ENCODE measurements at places on chromosomes 3 and 15.

DNA sequence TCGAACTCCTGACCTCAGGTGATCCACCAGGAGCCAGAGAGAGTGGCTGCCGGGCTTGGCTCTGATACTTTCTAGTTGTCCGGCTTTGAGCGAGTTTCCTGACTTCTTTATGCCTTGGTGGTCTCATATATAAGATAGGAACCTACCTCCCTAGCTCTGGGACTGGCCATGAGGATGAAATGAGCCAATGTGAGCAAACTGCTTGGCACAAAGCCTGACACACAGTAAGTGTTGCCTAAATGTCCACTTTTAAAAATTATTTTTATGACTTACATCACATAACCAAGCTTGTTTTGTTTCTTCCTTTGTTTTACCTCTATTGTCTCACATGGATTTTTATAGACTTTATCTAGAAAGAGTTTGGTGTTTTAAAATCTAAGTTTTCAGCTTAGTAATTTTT, 42.1 kb upstream of the CCDC174 start:
- no peak for DNase-seq

GRCh38 chr3:166270429-166270828, 433.2 kb upstream of the BCHE start:
- DNase-seq: no peak

- DNase-seq: no peak
Measured at GRCh38 chr3:64915778-64916177, 228.0 kb upstream of the ADAMTS9 start.

DNA sequence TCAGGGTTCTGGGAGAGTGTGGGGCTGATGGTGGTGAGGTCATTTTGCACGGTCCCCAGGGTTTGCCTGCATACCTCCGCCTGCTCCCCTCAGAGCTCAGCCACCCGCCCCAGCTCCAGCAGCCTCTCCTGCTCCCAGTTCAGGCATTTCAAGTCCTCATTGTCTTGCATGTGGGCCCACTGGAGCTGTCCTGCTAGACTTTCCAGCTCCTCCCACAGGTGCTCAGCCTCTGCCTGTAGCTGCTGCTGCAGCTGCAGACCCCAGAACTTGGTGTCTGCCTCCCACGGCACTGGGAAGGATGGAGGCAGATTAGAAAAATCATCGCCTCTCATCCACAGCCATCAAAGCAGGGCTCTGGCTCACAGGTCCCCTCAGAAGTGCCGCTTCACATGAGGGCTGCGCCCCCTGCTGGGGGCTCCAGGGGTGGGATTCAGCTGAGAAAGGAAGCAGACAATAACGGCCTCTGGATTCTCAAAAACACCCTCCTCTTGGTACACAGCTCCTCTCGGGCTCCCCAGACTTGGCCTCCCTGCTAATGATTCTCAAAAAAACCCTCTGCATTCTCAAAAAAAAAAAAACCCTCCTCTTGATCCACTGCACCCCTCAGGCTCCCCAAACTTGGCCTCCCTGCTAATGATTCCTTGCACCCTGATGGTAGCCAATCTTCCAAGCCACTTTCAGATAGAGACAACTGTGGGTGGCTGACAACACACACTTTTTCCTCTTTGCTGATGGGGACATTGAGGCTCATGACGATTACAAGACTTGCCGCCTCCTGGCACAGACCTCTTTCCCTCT, 89.3 kb upstream of the C2CD4B start:
- peak; percentile 12 for DNase-seq

- no peak for DNase-seq
Measured at GRCh38 chr3:57740027-57740426, 16.1 kb upstream of the SLMAP start.

- no peak for DNase-seq
Measured at GRCh38 chr15:43390723-43391122, 19.8 kb downstream of the TUBGCP4 start.

- no peak for DNase-seq
Measured at GRCh38 chr15:90106522-90107117, 4.4 kb upstream of the IDH2 start.

DNA sequence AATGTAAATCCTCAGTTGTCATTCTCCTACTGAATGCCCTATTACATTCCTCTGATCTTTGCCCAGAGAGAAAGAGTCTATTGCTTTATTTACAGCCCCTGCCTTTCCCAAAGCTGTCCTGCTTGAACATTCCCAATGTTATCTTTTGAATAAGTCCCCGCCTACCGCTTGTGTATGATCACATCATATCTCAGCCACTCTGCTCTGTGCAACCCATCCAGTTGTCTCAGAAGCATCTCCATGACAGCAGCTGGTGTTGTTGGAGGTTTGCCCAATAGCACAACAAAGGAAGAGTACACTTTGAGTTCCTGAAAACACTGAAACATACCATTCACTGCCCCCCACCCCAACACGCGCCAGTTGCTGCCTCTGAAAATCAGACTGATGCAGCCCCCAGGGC, 22.0 kb upstream of the FAM3D start:
- DNase-seq: no peak

GRCh38 chr3:50160561-50160983, 5.4 kb downstream of the SEMA3F start:
- no peak for DNase-seq

DNA sequence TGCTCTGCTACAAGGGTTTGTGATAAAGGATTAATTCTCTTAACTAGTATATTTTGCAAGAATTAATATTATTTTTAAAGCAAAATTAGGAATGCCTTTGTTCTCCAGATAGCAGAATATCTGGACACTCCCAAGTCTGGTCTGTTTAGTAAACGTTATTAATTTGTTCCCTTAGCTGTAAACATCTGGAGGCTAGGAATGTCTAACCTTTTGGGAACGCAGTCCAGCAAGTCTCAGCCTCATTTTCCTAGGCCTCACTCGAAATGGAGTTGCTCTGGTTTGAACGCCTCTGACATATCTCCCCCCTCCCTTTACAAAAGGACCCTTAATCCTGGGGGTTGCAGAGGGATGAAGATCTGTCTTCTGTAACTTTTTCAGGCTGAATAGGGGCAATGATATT, 59.3 kb upstream of the WNT7A start:
- no peak for DNase-seq

DNA sequence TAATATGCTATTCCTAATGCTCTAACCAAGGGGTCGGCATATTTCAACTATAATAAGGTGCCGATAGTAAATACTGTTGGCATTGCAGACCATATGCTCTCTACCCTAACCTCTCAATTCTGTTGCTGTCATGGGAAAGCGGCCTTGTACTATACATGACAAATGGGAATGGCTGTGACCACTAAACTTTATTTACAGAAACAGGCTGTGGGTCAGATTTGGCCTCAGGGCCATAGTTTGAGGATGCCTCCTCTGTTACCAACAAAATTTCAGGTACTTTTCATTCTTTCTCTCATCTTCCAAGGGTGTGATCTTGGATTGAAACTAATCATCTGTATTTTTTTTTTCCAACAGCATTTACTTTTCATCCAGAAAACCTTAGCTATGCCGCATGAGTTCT, 242.0 kb downstream of the MAGI1 start:
- DNase-seq: no peak

- no peak for DNase-seq
Measured at GRCh38 chr3:20186600-20187004, 596 bp upstream of the SGO1 start.

DNA sequence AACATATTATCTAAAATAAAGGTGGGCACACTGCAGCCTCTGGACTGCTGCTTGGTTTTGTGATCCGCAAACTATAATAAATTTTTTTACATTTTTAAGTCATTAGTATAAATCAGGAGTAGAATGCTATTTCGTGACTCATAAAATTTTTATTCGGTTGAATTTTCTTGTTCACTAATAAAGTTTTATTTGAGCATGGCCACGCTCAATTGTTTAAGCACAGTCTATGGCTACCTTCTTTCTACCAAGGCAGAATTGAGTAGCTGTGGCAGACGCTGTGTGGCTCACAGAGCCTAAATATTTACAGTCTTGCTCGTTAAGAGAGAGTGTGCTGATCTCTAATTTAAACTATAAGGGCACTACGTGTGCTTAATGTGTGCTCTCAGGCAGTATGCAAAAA, 28.9 kb downstream of the ROBO2 start:
- no peak for DNase-seq

GRCh38 chr15:69056365-69056764, 41.9 kb downstream of the NOX5 start:
- no peak for DNase-seq

- no peak for DNase-seq
Measured at GRCh38 chr3:115947325-115947724, 324.0 kb downstream of the GAP43 start.

DNA sequence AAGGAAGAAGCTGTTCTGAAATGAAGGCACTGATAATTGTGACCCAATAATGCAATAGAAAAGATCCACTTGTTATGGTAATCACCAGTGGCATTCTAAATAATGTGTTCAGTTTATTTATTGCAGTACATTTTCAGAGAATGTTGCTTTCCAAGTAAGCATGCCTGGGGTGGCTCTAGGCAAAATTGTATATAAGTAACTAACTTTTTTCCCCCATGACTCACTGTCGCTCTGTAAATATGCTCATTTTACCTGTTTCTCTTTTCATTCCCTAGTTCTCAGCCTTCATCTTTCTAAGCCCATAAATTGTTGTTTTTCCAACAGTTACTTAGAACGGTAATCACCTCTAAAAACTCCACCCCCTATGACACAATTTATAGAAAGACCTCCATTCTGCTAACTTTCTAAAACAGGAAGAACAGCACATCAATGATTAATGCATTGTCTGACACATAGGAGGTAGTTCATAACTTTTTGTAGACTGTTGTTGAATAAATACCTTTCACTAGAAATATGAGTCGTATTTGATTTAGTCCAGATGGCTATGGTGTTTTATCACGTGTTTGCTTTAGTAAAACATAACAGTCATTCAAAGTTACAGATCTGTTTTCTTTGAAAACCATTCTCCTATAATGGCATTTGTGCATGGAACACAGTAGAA, 143.1 kb downstream of the LSAMP start:
- DNase-seq: no peak

GRCh38 chr3:32354362-32354778, 37.3 kb upstream of the CMTM7 start:
- no peak for DNase-seq

DNA sequence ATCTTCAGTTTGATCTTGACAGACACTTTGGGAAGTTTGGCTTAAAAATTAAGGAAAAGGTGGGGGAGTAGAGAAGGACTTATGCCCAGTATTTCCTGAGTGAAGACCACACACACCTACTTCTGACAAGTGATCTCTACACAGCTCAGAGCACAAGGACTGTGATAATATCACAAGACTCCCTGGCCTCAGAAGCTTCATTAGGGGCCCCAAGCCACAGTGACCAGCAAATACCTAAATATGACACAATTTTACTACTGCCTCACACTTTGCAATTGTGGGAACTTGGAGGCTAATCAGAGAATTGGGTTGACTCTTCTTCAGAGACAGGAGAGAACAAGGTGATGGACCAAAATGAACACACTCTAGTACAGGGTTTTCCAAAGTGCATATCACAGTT, 2.6 kb downstream of the ILDR1 start:
- DNase-seq: no peak

- no peak for DNase-seq
Measured at GRCh38 chr3:146646261-146646660, 41.1 kb upstream of the PLSCR5 start.

- no peak for DNase-seq
Measured at GRCh38 chr3:78025916-78026315, 986.0 kb downstream of the ROBO2 start.

DNA sequence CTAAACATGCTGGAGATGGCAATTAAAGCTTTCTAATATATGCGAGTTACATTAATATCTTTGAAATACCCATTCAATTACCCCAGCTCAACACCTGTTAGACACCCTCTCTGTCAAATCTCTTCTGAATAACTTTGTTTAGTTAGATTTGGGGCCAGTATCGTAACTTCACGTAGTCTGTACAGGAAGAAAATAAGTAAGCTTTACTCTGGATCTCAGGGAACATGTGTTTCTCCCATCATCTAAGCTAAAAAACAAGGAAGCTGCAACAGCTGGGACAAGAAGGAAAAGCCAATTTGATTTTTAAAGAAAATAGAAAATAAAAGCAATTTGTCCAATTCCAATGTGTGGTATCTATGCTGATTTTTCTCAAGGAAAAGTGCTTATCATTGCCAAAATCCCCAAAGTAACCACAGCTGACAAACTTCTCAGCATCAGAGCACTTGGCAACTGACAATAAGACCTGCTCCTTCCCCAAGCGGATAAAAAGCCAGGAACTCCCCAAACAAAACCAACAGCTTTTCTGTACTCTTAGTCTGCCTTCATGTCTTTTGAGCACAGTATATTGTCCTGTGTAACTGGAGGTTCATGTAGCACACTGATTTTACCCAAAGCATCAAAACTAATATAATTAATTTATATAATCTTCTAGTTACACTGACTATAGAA, 279.1 kb downstream of the ZBTB20 start:
- no peak for DNase-seq

DNA sequence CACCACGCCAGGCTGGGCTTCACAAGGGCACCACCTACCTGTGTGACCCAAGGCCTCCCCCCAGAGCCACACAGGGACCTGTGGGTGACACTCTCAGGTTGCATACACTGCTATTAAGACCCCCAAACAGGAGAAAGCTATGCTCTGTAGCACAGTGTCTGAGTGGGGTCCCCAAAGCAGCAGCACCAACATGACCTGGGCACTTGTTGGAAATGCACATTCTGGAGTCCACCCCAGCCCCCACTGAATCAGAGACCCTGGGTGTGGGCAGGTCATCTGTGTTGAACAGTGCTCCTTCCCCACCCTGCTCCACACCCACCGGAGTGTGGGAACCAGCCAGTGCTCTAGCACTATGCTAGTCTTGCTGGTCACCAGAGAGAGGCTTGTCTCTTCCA, 76.1 kb downstream of the ADAMTS17 start:
- DNase-seq: no peak

GRCh38 chr15:72790302-72790910, 6.8 kb upstream of the ADPGK start:
- DNase-seq: no peak

DNA sequence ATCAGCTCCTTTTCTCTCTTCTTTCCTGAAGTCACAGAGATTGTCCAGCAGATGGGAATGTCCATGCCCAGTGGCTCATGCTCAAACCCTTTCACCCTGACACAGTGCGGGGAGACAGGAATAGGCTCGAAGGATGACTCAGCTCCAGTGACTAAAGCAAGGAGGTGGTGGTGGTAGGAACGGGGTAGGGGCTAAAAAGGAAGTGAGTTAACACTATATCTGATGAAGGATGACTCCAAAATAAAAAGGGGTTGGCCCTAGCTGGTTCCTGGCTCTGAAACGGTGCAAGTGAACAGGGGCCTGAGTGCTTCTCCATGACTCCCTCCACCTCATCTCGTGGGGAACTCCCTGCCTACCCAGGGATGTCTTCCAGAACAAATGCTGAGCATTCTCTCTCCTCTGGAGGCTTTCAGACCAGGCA, 167.4 kb upstream of the LPP start:
- no peak for DNase-seq

GRCh38 chr15:60301024-60301423, 96.8 kb downstream of the ANXA2 start:
- DNase-seq: no peak

DNA sequence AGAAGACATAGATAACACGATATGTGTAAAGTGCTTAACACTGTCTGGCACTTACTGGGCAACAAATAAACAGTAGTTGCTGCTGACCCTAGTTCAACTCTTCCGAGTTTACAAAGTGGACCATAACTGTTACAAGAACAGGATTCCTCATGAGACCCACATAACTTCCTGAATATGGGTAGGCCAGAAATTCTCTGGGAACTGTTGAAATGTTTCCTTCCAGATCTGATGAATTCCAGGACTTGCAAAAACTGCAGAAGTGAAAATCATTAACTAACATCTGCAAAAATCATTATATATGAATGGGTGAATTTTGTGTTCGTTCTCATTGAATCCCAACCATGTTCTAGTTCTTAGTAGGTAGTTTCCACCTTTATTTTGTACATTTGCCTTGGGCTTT, 181.7 kb upstream of the MME start:
- DNase-seq: no peak
